ENCODE measurements at places on chromosomes 13 and 19. TPM values are rescaled to one million over a fixed set of nuclear protein-coding genes. Genes with fewer than 3 reads are reported as not detected.

FEM1A gene
- polyA plus RNA-seq = 5.3 TPM

CNFN gene
- polyA plus RNA-seq = 2.9 TPM

FAM216B gene
- 5.6 TPM for polyA plus RNA-seq

C5AR1 gene
- 3.0 TPM for polyA plus RNA-seq

ZIM2 gene
- 3.1 TPM for polyA plus RNA-seq

IQCN gene
- polyA plus RNA-seq = 9.0 TPM

HS6ST3 gene
- 27.2 TPM for polyA plus RNA-seq

HSD17B14 gene
- 15.7 TPM for polyA plus RNA-seq

UFM1 gene
- polyA plus RNA-seq = 68.9 TPM

GPR12 gene
- 18.2 TPM for polyA plus RNA-seq

HSPB6 gene
- polyA plus RNA-seq = 25.7 TPM

RFPL4AL1 gene
- polyA plus RNA-seq = not detected

NKPD1 gene
- polyA plus RNA-seq = 1.1 TPM

SPART gene
- 53.2 TPM for polyA plus RNA-seq

ZNF560 gene
- polyA plus RNA-seq = 1.2 TPM

KANK3 gene
- 11.7 TPM for polyA plus RNA-seq

CYP2S1 gene
- polyA plus RNA-seq = 4.8 TPM

CPB2 gene
- 0.16 TPM for polyA plus RNA-seq
